ENCODE measurements at places on chromosomes 4 and X.

GRCh38 chrX:30612250-30612655 lies 34.7 kb upstream of the TASL start:
- no peak for DNase-seq

DNA sequence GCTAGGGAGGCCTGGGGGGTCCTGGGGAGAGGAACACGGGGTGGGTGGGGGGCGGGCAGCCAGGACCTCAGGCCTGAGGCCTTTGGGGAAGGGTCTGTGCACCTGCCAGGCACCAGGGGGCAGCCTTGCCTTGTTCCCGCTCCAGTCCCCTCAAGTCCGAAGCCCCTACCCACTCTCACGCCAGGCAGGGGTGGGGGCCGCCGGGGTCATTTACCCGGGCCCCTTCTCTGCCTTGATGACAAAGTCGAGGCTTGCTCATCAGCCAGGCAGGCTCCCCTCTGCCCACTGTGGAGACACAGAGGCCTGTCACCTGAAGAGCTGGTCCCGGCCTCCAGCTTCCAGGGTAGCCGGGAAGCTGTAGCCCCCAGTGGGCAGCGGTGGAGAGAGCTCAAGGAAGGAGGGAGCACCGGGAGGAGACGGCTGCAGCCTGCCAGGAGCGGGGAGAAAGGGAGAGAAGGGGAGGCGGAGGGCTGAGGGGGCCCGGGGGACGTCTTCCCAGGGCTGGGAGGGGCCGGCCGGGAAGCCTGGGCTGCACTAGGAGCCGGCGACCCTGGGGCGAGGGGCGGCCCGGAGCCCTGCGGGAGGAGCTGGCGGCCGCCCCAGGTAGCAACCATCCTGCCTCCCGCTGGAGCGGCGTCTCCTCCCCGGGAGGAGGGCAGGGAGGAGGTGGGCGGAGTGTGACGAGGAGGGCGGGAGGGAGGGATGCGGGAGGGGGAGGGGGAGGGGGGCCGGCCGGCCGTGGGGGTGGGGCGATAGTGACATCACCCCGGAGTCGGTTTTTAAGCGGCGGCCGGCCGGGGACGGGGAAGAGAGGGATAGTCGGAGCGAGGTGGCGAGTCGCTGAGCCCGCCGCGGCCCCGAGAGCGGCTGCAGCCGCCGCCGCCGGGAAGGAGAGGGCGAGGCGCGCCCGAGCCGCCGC lies at the start of gene SLC6A8:
TSS of gene SLC6A8 (plus strand) at position 806 of the 919 bp plus-strand sequence. CDS start 649 bp downstream, outside the sequence.
- peak; percentile 52 for DNase-seq

- no peak for DNase-seq
Measured at GRCh38 chrX:2500091-2500802, 529 bp downstream of the DHRSX start.

DNA sequence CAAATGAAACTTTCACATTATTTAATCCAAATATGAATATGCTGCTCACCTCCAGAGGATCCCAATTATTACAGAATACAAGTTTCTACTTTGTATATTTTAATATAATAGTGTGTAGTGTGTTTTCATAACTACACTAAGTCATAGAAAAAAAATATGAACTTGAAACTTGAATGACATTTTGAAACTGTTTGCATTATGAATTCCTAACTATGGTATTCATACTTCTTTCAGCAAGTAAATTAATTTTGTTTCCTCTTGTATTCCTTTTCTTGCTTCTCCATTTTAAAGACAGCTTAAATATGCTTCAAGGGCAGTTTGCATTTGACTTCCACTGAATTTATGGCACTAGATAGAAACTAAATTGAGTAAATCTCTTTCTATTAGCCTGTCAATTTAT lies 177.1 kb downstream of the BMPR1B start:
- no peak for DNase-seq

- no peak for DNase-seq
Measured at GRCh38 chr4:176002007-176002613, 63.5 kb upstream of the WDR17 start.

GRCh38 chr4:15809058-15809457 lies 30.9 kb downstream of the CD38 start:
- DNase-seq: peak; percentile 10

DNA sequence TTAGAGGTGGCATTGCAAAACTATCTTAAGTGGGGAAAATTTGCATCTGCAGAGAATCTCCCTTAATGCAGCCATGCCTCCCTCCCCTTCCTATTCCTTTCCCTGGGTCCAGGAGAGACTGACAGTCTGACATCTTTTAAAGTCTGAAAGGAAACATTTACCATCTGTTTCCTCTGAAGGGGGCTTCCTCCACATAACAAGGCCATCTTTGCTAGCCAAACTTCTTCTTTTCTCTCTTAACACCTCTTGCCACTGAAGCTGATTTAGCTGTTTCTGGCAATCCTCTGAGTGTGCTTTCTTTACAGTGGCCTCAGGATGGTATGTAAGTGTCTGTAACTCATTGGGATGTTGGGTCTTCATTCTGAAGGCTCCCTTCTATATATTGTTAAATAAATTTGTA lies 34.6 kb upstream of the AADAT start:
- no peak for DNase-seq

- no peak for DNase-seq
Measured at GRCh38 chr4:34932591-34932990, 1311.7 kb downstream of the ARAP2 start.

- no peak for DNase-seq
Measured at GRCh38 chr4:89751416-89751815, 85.5 kb downstream of the SNCA start.

GRCh38 chr4:153393397-153393796 lies 48.9 kb downstream of the MND1 start:
- DNase-seq: no peak

DNA sequence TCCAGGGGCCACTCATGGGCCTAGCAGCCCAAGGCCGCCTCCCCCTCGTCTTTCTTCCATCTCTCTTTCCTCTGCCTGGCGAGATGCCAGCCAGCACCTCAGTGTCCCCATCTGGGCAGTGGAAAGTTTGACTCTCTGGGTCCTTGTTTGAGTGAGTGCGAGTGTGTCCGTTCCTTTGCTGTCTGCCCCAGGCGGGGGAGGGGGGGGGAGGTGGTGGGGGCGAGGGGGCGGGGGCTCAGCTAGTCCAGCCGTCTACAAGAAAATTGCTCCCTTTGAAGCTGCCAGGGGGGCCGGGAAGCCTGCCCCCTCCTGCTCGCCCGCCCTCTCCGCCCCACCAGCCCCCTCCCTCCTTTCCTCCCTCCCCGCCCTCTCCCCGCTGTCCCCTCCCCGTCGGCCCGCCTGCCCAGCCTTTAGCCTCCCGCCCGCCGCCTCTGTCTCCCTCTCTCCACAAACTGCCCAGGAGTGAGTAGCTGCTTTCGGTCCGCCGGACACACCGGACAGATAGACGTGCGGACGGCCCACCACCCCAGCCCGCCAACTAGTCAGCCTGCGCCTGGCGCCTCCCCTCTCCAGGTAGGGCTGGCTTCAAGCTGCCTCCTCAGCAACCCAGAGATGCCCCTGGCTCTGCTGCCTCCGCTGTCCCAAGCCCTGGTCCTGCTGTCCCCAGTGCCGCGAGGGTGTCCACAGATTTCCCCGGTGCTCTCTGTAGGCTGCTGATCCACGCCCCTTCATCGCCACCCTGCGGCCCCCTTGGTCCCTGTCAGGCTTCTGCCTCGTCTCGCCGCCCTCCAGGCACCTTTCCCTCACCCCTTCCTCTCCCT lies at the start of gene BGN:
TSS of gene BGN (plus strand) at position 440 of the 821 bp plus-strand sequence. CDS start 9,652 bp downstream, outside the sequence.
- no peak for DNase-seq

- DNase-seq: no peak
Measured at GRCh38 chr4:56410247-56411062, 23.2 kb upstream of the AASDH start.

DNA sequence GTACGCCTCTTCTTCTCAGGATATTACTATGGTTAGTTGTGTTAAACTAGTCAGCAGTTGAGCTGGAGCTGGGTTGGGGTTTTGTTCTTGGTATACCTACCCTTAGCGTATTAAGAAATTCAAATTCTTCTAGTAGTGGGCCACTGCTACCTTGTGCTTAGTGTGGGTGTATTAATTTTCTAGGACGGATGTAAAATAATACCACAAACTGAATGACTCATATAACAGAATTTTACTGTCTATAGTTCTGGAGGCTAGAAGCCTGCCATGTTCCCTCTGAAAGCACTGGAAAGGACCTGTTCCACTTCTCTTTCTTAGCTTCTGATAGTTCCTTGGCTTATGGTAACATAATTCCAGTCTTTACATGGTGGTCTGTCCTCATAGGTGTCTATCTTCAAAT lies 1274.7 kb downstream of the ADGRL3 start:
- no peak for DNase-seq

DNA sequence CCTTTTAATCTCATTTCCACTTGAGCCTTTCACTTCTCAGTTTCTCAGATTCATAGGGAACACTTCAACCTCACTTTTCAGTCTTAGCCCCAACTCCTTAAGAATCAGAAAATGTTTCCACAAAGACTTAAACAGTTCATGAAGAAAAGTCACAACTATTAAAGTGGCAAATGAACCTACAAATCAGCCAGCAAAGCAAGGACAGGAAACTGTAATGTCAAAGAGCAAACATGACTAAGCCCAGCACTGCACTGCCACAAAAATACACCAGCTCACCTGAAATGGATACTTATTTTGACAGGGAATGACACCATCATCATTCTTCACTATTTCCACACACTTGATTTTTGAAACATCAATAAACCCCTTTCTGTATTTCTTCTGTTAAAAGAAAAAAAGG lies 41.8 kb upstream of the TXK start:
- no peak for DNase-seq

GRCh38 chr4:10033191-10033881 lies 12.0 kb upstream of the SLC2A9 start:
- DNase-seq: no peak

GRCh38 chrX:1212532-1212931 lies at the start of gene CRLF2:
TSS of gene CRLF2 (minus strand) at chrX:1212649. CDS start at chrX:1212634, 15 bp downstream.
- peak; percentile 33 for DNase-seq

DNA sequence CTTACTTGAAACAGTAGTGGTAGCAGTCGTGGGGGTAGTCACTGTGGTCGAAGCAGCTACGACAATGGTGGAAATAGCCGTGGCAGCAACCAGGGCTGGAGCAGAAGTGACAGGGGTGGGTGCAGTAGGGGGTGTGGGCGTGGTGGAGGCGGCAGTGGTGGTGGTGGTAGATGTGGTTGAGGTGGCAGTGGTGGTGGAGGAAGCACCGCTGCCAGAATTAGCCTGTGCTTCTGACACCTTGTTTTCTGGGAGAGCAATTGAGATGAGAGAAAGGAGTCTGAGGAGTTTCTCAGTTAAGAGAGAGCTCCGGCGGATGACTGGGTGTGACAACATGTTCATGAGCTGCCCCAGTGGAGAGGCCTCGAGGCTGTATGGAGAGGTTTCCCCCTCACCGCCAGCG lies 113.5 kb upstream of the HSD17B10 start:
- peak; percentile 3 for DNase-seq

DNA sequence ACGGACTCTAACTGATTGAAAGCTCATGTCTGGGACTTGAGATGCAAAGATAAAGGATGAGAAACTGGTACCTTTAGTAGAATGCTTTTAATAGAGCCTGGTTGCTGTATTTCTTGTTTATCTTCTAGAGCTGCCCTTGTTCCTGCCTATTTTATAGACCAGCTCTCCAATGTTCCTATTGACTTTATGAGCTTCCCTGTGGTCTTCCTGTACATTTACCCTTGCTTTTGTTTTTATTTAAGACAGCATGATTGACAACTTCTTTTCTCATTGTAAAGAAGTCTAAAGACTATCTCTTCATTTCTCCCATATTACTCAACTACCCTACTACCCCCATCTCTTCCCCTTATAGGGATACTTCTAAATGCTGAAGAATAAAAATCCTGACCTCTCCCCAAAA lies 174.7 kb downstream of the UGT8 start:
- DNase-seq: no peak

DNA sequence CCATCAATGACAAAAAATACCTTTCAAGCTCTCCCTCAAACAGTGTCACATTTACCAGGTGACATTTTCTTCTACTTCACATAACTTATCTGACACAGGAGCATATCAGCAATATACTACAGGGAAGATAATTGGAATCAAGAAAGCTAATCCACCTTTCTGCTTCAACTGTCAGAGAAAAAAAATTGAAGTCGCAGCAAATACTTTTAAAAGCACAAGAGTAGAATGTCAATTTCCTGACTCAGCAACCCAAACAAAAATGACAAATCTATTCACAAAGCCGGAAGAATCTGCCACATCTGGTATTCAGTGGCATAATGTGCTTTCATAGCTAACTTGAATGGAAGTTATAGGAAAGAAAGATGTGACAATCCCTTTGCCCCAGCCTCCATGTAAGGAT lies 36.7 kb downstream of the AGA start:
- DNase-seq: no peak

- DNase-seq: no peak
Measured at GRCh38 chrX:23795221-23795620, 12.2 kb downstream of the SAT1 start.

DNA sequence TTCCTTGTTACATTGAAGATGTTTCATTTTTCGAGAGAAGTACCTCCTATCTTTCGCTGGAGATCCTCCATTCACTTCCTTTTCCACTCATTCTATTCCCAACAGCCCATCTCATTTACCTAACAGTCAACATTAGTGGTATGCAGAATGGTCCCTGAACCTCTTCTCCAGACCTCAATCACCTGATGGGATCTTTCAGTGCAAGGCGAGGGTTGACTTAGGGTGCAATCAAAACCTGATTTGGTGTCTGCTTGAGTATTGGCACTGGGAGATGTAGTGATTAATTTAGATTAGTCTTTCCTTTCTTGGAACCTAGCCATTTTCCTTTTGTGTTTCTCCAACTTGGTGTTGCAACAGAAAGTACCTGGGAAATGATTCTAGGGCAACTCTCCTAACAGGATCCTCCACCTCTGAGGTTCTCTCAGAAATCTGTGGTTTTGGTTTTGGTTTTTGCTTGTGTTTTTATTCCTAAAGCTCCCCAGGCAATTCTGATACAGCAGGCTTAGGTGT lies 18.4 kb downstream of the DDX3X start:
- DNase-seq: peak; percentile 51

- DNase-seq: no peak
Measured at GRCh38 chr4:175646802-175647201, 165.3 kb downstream of the GPM6A start.

DNA sequence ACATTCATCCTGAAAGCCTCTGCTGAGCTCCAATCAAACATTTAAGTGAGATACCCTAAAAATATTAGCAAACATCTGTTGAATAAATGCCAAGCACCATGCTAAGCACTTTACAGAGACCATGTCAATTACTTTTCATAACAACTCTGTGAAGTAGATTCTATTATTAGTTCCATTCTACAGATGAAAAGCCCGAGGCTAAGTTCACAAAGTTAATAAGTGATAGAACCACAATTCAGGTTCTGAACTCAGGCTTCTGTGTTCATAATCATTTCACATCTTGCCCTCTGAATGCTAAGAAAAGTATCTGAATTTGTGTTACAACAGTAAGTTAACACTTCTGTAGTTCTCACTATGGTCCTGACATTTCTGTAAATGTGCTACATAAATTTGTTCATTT lies 27.4 kb downstream of the SEL1L3 start:
- DNase-seq: no peak

DNA sequence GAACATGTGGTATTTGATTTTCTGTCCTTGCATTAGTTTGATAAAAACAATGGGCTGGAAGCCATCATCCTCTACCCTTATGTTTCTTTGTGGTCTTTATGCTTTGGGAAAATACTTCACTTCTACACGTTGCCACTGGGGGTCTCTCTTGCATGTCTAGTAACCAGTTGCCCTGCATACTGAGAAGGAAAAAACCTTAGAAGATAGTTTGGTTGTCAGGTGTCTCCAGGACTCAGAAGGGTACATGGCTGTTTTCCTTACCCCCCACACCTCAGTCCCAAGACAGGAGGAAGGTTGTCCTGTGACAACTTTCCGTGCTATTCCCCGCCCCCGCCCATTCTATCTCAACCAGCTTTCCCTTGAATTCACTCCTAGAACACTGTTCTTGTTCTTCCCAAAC lies 62.1 kb upstream of the LANCL3 start:
- DNase-seq: peak; percentile 0

Measured in CD4-positive, alpha-beta T cell treated with Interleukin-1 beta for 1 hour (primary cell).